ENCODE measurements at places on chromosomes 6 and 20. TPM values are rescaled to one million over a fixed set of nuclear protein-coding genes. Genes with fewer than 3 reads are reported as not detected.

PAK5 gene
- not detected for total RNA-seq

TSPO2 gene
- total RNA-seq = not detected

WFDC5 gene
- not detected for total RNA-seq

GSTA1 gene
- total RNA-seq = 0.68 TPM

SLC26A8 gene
- total RNA-seq = not detected

FAM83C gene
- total RNA-seq = not detected

C6orf163 gene
- 0.29 TPM for total RNA-seq

PLAGL1 gene
- total RNA-seq = 10.1 TPM

PDE7B gene
- total RNA-seq = 4.9 TPM

YWHAB gene
- 135 TPM for total RNA-seq

PLN gene
- not detected for total RNA-seq

LAMA2 gene
- total RNA-seq = 0.84 TPM

RTEL1 gene
- 17.4 TPM for total RNA-seq

CLPSL2 gene
- total RNA-seq = not detected

BMP7 gene
- 0.96 TPM for total RNA-seq

PRSS16 gene
- total RNA-seq = not detected

F13A1 gene
- not detected for total RNA-seq

MCCD1 gene
- total RNA-seq = not detected

LGSN gene
- total RNA-seq = not detected

NKX2-4 gene
- total RNA-seq = not detected

Data from RPMI7951 (cell line).